ENCODE measurements at places on chromosomes 7 and 10.

DNA sequence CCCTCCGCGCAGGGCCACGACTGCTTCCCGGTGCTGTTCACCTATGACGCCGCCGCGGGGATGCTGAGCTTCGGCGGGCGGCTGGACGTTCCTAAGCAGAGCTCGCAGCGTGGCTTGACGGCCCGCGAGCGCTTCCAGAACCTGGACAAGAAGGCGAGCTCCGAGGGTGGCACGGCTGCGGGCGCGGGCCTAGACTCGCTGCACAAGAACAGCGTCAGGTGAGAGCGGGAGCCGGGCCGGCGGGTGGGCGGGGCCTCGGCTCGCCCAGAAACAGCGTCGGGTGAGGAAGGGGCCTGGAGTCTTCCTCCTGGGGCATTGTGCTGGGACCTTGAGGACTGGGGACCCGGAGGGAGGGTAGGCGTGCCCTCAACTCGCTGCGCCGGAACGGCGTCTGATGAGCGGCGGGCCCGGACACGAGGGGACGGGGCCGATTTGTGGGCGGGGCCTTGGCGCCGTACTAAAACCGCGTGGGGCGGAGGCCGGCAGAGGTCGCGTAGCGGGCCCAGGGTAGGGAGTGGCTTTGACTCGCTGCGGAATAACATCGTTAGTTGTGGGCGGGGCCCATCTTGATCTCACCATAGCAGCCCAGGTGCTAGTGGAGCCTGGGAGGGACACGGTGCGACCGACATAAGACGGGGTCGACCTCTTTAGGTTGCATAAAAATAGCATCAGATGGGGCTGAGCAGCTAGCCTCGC, 15.6 kb downstream of the PDAP1 start:
- DNase-seq, result peak; percentile 95

DNA sequence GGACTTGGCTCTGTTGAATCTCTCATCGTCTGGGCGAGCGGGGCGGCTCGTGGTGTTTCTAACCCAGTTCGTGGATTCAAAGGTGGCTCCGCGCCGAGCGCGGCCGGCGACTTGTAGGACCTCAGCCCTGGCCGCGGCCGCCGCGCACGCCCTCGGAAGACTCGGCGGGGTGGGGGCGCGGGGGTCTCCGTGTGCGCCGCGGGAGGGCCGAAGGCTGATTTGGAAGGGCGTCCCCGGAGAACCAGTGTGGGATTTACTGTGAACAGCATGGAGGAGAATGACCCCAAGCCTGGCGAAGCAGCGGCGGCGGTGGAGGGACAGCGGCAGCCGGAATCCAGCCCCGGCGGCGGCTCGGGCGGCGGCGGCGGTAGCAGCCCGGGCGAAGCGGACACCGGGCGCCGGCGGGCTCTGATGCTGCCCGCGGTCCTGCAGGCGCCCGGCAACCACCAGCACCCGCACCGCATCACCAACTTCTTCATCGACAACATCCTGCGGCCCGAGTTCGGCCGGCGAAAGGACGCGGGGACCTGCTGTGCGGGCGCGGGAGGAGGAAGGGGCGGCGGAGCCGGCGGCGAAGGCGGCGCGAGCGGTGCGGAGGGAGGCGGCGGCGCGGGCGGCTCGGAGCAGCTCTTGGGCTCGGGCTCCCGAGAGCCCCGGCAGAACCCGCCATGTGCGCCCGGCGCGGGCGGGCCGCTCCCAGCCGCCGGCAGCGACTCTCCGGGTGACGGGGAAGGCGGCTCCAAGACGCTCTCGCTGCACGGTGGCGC, at the start of gene EN2:
Gene EN2 (plus strand): TSS at position 19 of the 767 bp plus-strand sequence. CDS start 249 bp downstream, at position 268.
- DNase-seq, result peak; percentile 71

DNA sequence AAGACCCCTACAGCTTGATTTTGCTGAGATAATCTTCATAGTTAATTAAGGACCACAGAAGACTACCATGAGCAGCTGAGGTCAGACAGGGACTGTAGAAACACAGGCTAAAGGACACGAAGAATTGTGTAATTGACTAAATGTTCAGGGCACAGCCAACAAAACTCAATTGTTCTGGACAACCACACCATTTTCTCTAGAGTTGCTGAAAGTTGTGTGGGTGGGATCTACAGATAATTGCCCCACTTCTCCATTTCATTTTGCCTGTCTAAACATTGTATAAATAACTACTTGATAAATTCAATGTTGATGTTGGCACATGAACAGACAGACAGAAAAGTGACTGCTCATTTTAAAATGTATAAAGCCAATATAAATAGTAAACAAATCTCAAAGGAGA, 39.0 kb upstream of the SLC16A12 start:
- no peak for DNase-seq

DNA sequence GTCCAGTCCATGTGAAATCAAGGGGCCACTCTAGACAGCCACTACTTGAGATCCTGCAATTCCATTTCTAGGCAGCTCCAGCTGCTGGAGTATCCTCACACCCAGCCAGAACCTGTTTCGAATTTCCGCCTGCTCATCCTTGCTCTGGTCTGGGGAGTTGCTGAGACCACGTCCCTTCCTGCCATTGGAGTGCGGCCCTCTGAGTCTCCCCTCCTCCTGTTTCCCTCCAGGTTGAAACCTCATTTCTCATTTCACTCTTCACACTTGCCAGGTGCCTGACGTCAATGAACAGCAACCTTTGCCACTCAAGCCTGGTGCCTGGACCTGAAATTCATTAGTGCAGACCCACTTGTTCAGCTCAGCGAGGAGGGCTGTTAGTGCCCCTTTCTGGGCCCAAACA, 307.5 kb upstream of the SHH start:
- no peak for DNase-seq

- peak; percentile 74 for DNase-seq
Observed at GRCh38 chr7:155466814-155467733, 9.1 kb downstream of the EN2 start.
